Activated naive CD4-positive, alpha-beta T cell treated with anti-CD3 and anti-CD28 coated beads, Interleukin-2, amount 50 U/mL, for 16 hours (primary cell): ENCODE measurements at places on chromosomes 1 and 21.

GRCh38 chr1:6099787-6100765, 54.4 kb downstream of the KCNAB2 start:
- DNase-seq = no peak

- DNase-seq = no peak
Observed at GRCh38 chr1:164660775-164661174, 101.8 kb downstream of the PBX1 start.

- no peak for DNase-seq
Observed at GRCh38 chr1:150148837-150149270, 862 bp upstream of the PLEKHO1 start.

GRCh38 chr1:41340655-41341364, 20.4 kb upstream of the FOXO6 start:
- no peak for DNase-seq

DNA sequence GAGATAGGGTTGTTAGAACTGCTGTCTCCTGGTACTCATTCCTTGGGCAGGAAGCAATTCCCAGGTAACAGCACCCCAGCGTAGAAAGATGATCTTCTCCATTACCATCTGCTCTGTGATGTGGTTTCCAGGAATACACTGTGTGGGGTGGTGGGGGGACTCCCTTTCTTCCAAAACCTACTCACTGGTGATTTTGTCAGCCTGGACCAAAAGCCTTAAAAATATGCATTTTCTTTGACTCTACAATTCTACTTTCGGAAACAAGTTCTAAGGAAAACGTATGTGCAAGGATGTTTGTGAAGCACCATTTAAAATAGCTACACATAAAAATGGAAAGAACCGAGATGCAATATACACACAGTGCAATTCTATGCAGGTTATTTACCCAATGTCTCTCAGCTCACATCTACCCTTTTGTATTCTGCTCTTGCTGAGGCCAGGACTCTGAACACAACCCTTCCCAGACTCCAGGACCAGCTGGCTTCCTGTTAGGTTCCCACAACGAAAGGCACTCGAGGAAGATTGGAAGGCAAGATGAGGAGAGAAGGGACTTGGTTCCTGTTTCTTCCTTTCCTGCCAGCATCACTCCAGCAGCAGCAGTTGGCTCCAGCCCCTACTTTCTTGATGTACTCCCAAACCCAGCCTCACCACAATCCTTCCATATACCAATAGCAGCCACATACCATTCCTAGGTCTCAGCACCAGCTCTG, 33.0 kb upstream of the GJB5 start:
- no peak for DNase-seq

DNA sequence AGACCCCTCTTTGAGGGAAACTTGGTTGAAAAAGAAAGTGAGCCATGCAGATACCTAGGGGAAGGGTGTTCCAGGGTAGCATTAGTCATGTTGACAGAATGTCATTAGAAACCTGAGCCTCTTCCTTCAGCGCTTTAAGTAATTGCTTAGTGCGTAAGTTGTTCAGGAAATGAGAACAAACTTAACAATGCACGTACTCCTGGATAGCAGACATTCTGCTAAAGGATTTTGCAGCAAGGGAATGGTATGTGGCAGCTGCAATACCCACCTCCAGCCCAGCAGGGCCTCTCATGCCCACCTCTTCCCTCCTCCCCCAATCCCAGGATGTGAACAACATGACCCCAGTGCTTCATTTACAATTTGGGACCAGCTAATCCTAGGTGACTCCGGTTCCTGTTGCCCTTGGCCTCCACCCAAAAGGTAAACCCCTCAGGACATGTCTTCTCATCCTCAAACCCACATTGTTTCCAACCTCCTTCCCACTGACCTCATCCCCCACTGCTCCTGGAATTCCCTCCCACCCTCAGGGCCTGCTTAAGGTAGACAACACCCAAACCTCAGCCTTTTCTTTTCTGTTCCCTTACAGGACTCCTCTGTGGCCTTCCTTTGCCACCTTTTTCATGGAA, 98.0 kb upstream of the BCAR3 start:
- no peak for DNase-seq

DNA sequence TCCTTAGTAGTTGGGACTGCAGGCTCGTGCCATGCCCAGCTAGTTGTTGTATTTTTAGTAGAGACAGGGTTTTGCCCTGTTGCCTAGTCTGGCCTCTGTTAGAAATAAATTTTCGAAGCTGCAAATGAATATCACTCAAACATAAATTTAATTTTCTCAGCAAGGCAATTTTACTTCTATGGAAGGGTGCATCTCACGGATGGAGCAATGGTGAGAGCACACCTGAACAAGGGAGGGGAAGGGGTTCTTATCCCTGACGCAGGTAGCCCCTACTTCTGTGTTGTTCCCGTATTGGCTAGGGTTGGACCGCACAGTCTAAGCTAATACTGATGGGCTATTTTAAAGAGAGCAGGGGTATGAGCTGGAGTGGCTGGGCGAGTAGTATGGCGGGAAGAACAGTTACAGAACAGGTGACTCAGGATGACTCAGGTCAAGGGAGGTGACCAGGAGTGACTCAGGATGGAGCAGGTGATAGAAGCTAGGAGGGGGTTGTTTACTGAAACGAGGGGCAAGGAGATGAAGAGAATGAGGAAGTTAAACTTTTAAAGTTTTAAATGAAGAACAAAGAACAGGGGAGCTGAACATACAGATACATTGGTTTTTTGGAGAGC, 7.5 kb downstream of the MDM4 start:
- DNase-seq = no peak

DNA sequence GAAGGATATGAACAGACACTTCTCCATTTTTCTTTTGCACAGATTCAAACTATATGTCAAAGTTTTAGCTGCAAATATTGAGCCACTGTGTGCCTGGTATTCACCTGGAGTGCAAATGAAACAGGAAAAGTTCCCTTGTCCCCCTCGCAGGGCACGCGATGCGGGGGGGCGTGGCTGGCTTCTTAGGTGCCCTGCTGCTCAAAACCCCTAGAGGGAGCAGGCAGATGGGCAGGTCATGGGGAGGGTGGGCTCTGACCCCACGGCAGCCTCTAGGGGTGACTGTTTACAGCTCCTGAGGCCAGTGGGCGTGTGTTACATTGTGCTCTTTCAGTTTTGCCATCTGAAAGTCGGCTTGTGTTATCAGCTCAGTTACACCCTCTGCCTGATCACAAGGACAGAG, 931.2 kb upstream of the B3GALT2 start:
- no peak for DNase-seq

DNA sequence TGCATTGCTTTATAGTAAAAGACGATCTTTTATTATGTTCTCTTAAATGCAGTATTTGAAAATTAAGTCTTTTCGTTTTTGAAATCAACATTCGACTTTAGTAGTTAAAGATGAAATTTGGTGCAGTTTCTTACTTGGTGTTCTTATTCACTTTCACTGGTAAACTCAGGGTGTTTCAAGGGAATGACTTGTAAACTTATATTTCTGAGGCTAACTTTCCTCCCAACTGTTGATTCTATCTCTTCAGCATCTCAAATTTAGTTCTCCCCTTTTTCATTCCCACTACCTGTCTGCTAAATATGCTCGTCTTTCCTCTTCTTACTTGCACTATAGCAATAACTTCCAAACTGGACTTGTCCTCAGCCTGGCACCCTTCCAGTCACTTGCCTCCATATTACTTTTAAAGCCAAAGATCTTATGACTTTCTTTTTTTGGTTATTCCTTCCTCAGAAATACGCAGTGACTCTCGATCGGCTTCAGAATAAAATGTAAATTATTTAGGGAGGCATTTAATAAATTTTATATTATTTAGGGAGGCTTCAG, 988 bp downstream of the SLC35A3 start:
- DNase-seq = no peak

DNA sequence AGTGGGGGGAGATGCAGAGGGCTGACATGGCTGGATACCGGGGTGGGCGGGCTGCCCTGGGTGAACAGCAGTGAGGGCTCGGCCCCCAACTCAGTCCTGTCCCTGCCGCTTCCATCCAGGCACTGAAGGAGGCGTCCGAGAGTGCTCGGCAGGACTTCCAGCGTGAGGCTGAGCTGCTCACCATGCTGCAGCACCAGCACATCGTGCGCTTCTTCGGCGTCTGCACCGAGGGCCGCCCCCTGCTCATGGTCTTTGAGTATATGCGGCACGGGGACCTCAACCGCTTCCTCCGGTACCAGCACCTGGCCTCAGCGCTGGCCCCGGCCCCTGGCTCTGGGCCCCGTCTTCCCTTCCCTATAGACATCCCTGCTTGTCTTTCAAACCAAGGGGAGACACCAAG, 15.6 kb downstream of the NTRK1 start:
- no peak for DNase-seq

- DNase-seq = peak; percentile 48
Observed at GRCh38 chr21:34865400-34866241, 183.5 kb downstream of the RUNX1 start.

DNA sequence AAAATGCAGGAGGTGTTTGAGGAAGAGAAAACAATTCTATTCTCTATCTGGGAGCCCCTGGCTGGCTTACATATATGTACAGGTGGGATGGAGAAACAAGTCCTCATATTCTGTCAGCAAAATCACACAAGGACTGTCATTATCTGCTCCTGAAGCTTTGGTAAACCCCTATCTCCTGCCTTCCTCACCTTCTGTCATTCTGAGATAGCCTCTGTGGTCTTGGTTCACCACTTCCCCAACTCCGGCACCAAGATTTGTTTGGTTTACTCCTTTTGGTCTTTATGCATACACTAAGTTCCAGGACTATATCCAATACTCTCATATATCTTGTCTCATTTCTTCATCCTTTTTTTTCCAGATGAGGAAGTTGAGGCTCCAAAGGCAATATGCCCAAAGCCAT, 551.1 kb downstream of the PLPP3 start:
- DNase-seq = no peak

- no peak for DNase-seq
Observed at GRCh38 chr1:66197785-66198184, 336.2 kb upstream of the SGIP1 start.

GRCh38 chr1:153347856-153348255, 785 bp downstream of the PGLYRP4 start:
- no peak for DNase-seq

DNA sequence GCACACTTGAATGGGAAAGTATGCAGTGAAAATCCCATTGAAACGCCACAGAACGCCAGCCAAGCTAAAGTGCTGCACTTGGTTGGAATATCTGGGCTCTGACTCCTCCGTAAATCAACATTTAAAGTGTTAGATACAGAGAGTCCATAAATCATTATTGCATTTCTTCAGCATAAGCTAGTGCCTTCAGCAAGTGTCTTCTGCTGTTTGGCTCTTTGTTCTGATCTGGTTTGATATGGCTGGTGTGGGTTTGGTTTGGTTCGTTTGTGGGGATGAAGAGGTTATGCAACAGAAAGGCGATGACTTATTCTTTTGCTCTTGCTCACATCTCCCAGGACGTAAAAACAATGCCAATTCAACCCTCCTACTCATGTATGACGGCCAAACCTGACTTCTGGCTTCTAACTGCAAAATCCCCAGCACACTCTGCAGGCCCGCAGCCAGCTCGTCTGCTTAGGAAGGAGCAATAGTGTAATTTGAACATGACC, 121.8 kb upstream of the ERG start:
- DNase-seq = no peak

GRCh38 chr21:42737951-42738590, 84.7 kb downstream of the PDE9A start:
- peak; percentile 46 for DNase-seq

- no peak for DNase-seq
Observed at GRCh38 chr1:35049116-35049515, 17.4 kb upstream of the ZMYM6 start.

- no peak for DNase-seq
Observed at GRCh38 chr1:75764057-75764655, 21.9 kb upstream of the RABGGTB start.

- no peak for DNase-seq
Observed at GRCh38 chr1:104636581-104636980, 886.9 kb downstream of the AMY1C start.

- DNase-seq = no peak
Observed at GRCh38 chr1:222950892-222951291, 136.1 kb downstream of the DISP1 start.

- DNase-seq = no peak
Observed at GRCh38 chr1:48683839-48684238, 92.9 kb downstream of the BEND5 start.

GRCh38 chr1:111249960-111250359, 22.4 kb downstream of the CHI3L2 start:
- DNase-seq = no peak

GRCh38 chr1:241635556-241636152, 4.5 kb downstream of the CHML start:
- DNase-seq = no peak

DNA sequence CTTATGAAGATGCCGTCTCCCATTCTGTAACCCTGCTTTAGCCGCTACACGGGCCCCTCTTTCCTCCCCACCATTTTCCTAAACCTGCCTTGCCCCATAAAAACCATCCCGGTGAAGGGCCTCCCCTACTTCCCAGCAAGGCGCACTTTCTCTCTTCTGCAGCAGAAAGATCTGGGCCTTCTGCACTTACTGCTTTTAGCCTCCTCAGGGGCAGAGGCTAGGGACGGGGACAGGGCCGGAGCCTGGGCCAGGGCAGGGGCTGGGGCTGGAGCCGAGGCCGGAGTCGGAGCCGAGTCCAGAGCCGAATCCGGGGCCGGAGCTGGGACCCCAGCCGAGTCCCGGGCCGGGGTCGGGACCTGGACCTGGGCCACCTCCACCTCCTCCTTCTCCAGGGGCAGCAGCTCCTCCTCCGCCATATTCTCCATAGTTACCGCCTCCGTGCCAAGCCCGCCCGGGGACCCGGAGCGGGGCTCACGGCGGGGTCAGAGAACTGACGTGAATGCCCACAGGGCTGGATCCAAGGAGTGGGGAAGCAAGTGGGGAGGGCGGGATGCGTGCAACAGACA, 382 bp downstream of the TRMT1L start:
- DNase-seq = no peak

DNA sequence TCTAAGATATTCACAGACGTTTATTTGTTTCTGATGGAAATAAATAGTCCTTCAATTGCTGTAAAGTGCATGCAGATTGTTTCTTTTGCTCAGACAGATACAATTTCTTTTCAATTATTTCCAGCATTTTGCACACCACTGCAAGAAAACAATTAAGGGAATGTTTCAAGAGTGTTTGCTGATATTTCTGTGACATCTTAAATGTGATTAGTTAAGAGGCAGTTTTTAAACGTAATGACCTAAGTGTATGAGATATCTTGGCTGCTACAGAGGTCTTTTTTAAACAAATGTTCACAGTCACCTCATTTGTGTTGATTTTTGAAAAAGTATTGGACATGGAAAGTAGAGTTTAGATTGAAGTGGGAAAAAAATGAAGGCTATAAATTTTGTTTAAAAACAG, 262.3 kb upstream of the BRINP3 start:
- DNase-seq = no peak

GRCh38 chr21:22224261-22224660, 1226.1 kb downstream of the NCAM2 start:
- no peak for DNase-seq
